IMR-90 (cell line): ENCODE measurements at places on chromosomes 6 and 20. TPM values are rescaled to one million over a fixed set of nuclear protein-coding genes. Genes with fewer than 3 reads are reported as not detected.

GRCh38 chr20:37726971-37727956, 33.4 kb downstream of the CTNNBL1 start:
- no peak for DNase-seq

GRCh38 chr6:151027936-151028838, 162.7 kb downstream of the MTHFD1L start:
- no peak for DNase-seq

DNA sequence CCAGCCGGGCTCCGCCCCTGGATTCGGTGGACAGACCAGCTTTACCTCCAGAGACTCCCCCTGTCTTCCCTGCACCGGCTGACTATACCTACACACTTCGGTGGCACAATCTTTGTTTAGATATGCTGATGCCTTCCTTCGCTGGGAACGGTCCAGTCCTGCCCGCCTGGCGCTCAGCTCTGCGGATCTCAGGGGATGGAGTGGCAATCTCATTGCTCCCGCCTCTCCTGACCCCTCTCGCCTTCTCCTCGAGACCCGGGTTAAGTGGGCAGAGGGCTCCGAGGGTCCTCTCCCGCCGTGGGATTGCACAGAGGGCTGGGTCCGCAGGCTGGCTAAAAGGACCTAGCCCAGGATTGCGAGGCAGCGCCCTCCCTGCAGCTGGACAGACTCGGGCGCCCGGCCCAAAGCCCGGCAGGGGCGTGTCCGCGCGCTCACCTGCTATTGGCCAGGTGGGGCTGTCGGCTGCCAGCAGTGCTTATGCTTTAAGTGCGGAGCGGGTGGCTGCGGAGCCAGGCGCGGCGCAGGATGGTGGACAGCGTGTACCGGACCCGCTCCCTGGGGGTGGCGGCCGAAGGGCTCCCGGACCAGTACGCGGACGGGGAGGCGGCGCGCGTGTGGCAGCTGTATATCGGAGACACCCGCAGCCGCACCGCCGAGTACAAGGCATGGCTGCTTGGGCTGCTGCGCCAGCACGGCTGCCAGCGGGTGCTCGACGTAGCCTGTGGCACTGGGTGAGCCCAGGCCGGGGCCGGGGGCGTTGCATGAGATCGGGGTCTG, at the start of gene GNMT:
Gene GNMT (plus strand): TSS at position 512 of the 777 bp plus-strand sequence. CDS start 14 bp downstream, at position 526.
- DNase-seq = no peak

DNA sequence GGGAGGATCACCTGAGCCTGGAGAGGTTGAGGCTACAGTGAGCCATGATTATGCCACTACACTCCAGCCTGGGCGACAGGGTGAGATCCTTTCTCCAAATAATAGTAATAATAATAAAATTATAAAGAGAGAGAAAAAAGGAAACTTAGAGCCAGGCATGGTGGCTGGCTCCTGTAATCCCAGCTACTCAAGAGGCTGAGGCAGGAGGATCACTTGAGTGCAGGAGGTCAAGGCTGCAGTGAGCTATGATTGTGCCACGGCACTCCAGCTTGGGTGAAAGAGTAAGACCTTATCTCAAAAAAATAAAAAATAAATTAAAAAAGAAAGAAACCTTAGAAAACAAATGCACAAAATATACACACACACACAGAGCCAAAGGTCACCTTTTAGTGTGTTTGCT, 5.2 kb upstream of the SAMHD1 start:
- DNase-seq = no peak

DNA sequence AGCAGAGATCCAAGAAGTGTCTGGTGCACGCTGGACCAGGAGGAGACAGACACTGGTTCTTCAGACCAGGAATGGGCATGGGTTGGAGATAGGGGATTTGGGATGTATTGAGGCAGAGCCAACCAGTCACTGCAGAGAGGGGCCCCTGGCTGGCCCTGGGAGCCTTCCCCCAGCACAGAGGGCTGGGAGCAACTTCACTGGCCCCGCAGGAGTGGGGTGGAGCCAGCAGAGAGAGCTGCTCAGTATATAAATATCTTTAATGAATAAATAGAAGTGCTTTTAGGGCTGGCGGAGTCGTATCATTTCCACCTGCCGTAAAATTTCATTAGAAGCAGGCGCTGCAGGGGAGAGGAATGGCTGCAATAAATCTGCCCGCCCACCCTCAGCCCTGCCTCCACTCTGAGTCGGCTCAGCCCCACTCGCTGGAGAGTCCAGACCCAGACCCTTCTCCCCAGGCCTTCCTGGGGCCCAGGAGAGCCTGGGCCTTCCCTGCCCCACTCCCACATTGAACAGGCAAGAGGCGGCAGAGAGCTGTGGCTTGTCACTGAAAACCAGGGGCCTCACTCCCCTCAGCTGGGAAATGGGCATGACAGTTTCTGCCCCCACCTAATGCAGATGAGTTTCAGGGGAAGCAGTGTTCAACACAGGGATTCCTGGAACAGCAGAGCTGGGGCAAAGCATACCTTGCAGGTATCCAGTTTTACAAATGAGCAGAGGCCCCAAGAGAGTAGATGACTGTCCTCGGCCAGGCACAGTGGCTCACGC, 23.9 kb upstream of the VSTM2L start:
- no peak for DNase-seq

DNA sequence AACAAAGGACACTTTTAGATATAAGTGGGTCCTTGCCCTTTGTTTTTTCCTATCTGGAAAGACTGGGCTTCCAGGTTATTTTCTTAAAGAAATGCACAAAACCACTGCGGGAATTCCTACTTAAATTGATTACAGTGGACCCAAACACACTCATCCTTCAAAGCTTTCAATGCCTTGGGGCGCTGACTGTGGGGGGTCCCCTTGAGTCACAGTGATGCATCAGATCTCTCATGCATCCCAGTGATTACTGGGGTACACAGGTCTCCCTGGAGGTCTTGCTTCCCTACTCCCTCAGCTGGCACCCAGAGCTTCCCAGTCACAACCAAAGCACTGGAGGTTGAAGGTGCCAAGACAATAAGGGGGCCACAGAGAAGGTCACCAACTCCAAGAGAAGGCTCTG, 20.7 kb downstream of the ABHD12 start:
- no peak for DNase-seq

DNA sequence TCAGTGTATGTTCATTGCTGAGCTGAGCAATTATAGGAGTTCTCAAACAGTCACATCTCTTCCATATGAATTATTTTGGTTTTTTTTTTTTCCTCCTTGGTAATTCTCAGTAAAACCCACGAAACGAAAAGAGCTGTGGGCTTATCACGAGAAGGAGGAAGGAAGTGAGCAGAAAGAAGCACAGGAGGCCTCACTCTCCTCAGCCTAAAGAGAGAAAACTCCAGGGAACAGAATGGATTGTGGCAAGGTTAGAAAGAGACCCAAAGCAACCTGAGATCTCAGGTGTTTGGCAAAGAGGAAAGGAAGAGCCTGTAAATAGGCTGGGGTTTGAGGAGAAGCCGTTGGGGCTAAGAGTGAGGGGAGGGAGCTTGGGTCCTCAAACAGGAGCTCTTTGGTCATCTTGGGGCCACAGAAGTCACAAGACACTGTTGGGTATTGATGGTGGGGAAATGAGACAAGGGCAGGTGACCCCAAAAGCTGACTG, 67.8 kb upstream of the CITED2 start:
- no peak for DNase-seq

DNA sequence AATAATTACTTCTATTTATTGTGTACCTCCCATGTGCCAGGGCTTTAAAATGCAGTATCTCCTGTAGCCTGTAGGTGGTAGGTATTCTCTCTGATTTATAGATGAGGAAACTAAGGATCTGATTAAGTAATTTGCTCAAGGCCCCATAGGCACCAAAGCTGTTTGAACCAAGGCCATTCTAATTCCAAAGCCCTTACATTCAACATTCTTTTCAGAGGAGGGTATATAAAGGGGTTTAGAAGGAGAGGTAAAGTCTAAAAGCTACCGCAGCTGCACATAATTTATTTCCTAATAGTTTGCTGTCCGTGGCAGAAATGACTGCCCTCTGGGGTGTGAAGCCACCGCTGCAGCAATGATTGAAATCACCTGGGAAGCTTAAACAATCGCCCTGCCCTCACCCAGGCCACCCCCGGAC, 95.0 kb upstream of the FAM8A1 start:
- peak; percentile 34 for DNase-seq

GRCh38 chr6:164216368-164216767, 801.9 kb downstream of the QKI start:
- no peak for DNase-seq

DNA sequence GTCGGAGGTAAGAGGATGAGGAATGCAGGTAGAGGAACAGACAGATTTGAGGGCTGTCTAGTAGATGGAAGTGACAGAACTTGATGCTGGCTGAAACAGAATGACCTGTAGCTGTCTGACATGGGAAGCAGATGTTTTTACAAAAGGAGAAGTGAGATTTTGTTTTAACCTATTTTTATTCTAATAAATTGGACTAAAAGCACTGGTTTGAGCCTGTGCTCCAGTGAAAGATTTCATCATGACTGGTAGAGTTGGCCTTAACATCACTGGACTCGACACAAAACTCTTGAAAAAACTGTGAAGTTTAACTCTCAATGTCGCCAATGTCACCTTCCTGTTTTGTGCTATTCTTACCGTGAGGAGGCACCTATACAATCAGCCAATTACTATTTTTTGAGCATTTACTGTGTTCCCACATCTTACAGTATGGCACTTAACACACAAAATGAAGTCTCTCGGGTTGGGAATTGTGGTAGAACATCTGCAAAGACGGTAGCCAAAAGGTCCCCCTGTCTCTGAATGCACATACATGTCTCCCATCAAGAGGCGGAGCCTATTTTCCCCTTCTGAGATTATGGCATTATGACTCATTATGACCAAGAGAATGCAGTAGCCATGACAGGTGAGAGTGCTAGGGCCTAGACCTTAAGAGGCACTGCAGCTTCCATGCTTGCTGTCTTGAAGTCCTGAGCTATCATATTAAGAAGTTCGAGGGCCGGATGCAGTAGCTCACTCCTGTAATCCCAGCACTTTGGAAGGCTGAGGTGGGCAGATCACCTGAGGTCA, 93.2 kb downstream of the FOXF2 start:
- DNase-seq = peak; percentile 44

DNA sequence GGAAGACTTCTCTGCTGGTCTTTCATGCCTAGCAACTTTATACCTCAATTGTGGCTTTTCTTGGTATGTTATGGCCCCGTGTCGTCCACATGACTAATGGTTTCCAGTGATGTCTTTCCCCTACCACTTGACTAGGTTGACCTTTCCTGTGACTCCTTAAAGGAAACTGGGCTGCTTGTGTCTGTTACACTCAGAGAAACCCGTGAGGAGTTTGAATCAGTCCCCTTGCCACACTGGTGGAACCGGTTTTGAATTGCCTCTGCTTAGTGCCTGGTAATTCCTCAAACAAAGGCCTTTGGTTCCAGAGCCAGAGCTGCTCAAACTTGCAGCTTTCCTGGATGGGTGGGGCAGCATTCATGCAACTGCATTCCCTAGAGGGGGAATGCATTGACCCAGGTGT, 21.9 kb downstream of the ECT2L start:
- peak; percentile 81 for DNase-seq

GRCh38 chr6:158150701-158151100, 17.4 kb downstream of the SERAC1 start:
- DNase-seq = peak; percentile 91

DNA sequence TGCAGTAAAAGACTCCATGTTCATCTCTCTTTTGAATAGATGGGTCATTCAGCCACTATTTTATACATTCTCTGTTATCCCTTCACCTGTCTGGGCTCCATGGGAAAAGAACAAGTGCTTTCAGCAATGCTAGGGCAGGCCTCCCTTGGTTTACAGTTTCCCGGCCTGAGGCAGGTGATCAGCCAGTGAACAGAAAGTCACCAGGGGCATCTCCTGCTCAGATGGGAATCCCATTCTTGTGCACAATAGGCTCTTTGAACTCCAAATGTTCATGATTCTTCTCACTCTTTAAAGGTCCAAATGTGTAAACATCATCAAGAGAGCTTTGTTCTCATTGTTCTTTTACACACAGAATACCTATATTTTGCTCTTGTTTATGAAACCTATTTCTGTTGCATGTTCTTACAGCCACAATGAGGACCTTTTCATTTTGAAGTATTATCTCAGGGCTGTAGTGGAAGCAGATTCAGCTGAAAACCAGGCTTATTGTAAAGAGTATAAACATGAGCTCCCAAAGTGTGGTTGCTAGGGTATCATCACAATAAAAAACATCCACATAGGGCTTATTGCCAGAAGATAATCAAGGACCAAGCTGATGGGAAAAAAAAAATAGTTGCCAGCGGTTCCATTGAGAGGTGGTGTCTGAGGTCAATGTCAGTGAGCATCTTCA, 267.1 kb upstream of the SGK1 start:
- DNase-seq = no peak

GRCh38 chr6:5809450-5809849, 197.3 kb downstream of the NRN1 start:
- no peak for DNase-seq

- DNase-seq = no peak
Observed at GRCh38 chr20:4113615-4114603, 98.6 kb upstream of the RNF24 start.

- peak; percentile 86 for DNase-seq
Observed at GRCh38 chr6:136344420-136344819, 54.8 kb upstream of the BCLAF1 start.

DNA sequence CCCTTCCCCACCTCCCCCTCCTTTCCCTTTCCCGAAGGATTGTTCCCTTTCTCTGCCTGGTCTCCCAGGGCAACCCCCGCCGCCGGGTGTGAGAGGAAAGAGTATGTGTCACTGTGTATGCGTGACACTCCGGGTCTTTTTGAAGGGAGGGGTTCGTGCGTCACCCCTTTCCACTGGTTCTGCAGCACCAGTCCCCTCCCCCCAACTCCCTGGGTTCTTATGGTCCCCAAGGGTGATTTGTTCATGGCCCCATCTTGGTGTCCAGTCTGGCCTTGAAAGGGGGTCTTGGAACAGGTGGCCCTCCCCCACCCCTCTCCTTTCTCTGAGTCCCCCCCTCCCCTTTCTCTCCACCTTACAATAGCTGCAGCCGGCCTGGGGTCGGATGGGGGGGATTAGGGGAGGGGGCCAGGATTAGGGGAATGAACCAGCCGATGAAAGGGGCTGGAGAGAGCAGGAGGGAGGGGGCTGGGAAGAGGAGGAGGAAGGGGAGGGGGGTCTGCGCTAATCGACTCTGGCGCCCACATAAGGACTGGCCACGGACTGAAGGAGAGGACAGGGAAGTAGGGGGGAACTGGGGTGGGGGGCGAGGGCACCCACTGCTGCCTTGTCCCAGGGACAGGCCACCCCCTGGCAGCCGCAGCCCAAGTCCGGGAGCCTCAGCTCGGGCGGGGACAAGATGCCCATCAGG, 1.3 kb upstream of the RING1 start:
- peak; percentile 72 for DNase-seq

GRCh38 chr6:141552463-141552862, 580.3 kb upstream of the GJE1 start:
- peak; percentile 86 for DNase-seq

C2 gene
- 0.19 and 0.26 TPM in 2 replicates for polyA plus RNA-seq

DOK5 gene
- polyA plus RNA-seq = 2.7 and 2.8 TPM in 2 replicates

RBM12 gene
- polyA plus RNA-seq = 44.7 and 51.2 TPM in 2 replicates

PHACTR3 gene
- polyA plus RNA-seq = not detected in 2 replicates

BACH2 gene
- polyA plus RNA-seq = 0.87 and 1.4 TPM in 2 replicates

PI3 gene
- polyA plus RNA-seq = not detected in 2 replicates

PROKR2 gene
- polyA plus RNA-seq = not detected in 2 replicates

PPP1R16B gene
- polyA plus RNA-seq = not detected in 2 replicates

CHRNA4 gene
- not detected in 2 replicates for polyA plus RNA-seq

ANKRD6 gene
- 0.12 and 0.44 TPM in 2 replicates for polyA plus RNA-seq

EXOC2 gene
- 12.8 and 13.1 TPM in 2 replicates for polyA plus RNA-seq
